COR-L47 (cell line): ENCODE measurements at places on chromosomes 5 and 9.

DNA sequence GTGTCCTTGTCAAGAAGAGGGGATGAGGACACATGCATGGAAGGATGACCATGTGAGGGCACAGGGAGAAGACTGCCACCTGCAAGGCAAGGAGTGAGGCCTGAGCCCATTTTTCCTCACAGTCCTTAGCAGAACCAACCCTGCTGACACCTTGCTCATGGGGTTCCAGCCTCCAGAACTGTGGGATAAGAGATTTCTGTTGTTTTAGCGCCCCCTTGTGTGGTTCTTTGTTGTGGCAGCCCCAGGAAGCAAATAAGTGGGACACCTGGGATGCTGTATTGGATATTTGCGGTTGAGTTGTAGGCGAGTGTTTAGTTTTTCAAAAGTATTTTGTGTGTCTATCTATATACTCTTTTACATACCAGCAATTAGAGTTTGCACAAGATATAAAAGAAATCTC is 206.4 kb downstream of the NXNL2 start:
- DNase-seq = no peak

DNA sequence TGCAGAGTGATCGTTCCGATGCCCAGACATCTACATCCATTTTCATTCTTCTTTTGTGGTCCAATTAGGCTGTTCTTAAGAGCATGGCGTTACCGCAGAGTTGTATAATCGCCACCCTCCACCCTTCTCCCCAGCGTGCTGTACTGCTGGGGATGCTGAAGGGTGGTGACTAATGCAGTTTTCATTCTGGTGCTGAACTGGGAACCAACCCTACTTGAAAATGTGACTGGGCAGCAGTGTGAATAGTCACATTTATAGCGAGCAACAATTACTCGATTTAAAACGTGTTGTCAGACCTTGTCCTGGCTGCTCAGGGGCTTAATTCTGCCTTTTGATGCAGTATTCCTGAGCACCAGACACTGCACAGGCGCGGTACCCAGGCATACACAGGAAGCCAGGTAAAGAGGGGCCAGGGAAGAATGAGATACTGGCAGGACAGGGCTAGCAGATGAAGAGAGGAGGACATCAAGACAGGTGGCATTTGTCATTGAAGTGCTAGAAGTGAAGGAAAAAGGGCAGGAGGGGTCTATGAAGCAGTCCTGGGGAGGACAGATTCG is 719 bp upstream of the ISCA1 start:
- DNase-seq = no peak

DNA sequence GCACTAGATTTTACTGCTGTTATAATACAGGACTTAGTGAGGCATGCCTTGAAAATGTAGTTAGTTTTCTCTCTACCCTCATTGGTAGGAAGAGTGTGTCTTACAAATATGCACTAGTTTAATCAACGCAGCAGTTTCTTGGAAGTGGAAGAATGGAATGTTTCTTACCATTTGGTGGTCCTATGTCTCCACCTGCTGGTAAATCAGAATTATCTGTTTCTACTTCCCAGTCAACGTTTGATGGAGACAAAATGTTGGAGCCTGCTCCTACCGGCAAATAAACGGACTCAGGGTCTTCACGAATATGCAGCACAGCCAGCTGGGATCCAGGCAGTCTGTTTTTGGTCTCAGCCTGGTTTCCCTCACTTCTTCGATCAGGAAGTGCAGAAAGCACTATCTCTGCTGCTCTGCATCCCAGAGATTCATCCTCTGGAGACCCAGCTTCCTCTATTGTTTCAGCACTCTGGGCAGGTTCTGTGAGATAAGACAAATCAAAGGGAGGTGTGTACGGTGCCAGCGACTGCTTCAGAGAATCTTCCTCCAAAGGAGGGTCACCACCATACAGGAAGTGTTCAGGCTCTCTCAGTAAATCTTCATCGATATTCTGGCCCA is 59.5 kb upstream of the PCA3 start:
- DNase-seq = peak; percentile 77

- peak; percentile 26 for DNase-seq
Observed at GRCh38 chr9:35553670-35554543, 51.2 kb upstream of the TESK1 start.

- no peak for DNase-seq
Observed at GRCh38 chr5:68000805-68001204, 214.8 kb upstream of the PIK3R1 start.

DNA sequence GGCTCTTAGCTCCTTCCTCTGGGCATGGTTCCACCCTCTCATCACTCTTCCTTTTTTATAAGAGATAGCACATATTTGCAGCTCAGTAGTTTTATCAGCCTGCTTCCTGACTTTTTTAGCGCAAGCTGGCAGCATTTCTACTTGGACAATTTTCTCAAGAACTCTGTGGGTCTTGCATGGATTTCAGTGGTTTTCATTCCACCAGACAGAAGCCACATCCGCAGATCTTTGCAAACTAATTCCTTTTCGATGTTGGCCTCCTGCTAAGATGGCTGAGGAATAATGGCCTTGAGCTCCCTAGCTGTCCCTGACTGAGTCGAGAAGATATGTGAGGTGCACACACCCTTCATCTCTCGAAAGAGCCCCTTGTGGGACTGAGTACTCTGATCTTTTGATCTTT is 49.5 kb downstream of the GALNT12 start:
- no peak for DNase-seq

DNA sequence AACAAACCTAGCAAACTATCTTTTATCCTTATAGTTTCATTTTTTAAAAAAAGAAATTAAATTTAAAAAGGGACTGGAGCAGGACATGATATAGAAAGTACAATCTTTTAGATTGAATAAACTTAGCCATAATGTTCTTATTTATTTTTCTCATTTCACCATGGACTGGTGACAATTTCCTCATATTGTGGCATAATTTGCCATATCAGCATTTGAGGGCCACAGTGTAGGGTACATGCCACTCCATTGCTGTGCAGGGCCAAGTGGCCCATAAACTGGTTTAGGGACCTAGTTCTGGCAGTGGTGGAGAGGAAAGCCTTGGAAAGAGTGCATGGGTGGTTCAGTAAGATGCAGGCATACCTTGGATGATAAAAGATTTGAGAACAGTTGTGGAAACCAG is 232.9 kb upstream of the ELL2 start:
- DNase-seq = no peak

DNA sequence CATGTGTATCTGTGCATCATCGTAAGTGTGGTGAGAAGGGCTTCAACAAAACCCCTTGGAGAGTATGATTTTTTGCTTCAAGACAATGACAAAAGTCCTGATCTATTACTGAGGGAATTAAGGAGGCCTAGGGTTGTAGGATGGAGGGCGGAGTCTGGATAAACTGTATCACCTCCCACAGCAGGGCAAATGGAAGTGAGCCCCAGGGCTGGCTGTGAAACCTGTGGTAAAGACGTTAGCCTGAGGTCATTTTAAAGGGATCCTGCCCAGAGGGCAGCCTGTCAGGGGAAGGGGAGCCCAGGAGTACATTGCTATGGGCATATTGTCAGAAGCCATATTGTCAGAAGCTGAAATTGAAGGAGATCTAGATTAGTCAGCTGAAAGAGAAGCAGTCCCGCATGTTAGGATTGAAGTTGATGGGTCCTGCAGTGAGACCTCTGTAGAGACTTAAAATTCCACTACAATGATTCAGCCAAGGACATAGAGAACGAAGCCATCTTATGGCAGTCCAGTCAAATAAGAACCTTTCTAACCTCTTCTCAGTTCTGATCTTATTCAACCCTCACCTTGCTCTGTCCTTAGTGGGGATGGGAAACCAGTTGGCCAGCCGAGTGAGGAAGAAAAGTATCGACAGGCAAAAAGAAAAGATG is 26.9 kb downstream of the ADGRV1 start:
- DNase-seq = no peak

DNA sequence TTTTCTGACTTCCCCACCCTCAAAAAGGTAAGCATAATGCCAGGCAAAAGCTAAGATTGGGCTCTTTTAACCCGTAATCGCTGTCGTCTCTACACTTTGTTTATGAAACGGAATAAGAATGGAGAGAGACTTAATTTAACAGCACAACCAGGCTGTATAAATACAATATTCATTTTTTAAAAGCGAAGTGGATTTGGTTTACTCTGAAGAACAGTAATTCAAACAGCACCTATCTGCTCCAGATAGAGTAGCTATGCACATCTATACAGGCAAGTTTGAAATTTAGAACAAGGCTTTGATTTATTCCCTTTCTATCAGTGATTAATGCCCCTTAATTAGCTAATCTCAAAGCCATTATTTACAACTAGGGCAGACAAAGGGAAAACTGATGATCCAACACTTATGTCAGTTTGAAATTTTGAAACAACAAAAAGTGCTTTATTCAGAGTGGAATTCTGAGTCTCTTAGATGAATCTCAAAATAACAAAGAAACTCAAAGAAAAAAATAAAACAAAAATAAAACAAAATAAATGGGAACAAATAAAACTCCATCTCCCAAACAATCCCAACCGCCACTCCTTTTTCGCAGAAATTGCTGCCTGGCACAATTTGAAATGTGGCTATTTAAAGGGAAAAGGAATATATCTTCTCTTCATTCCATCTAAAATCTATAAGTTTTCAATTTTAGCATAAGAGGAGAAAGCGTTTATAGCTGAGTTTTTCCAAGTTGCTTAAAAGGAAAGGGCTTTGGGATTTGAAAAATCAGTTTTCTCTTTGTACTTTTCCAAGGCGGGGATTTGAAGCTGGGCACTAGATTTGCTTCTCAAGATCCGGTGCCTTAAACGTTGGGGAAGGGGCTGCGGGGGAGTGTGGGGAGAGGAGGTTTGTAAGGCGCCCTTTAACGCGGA is 298.6 kb downstream of the PARP8 start:
- DNase-seq = no peak

- DNase-seq = no peak
Observed at GRCh38 chr5:153080940-153081339, 409.5 kb upstream of the GRIA1 start.

DNA sequence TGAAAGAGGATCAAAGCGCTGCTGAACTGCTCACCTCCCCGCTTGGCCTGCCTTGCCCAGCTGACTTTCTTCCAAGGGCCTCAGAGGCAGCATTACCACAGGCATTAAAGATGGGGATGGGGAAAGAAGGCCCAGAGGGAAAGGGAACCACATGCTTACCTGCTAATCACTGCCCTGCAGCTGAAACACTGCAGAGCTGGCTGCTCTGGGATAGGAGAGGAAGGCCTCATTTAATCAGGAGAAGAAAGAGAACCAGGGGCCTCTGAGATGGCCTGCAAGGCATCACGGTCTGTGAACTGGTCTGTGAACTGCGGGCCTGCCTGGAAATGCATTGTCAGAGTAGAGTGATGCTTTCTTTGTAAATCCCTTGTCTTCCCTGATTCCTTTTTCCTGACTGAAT is 44.8 kb downstream of the PTCD2 start:
- DNase-seq = no peak

- DNase-seq = peak; percentile 66
Observed at GRCh38 chr9:4366591-4367330, 66.9 kb upstream of the GLIS3 start.

DNA sequence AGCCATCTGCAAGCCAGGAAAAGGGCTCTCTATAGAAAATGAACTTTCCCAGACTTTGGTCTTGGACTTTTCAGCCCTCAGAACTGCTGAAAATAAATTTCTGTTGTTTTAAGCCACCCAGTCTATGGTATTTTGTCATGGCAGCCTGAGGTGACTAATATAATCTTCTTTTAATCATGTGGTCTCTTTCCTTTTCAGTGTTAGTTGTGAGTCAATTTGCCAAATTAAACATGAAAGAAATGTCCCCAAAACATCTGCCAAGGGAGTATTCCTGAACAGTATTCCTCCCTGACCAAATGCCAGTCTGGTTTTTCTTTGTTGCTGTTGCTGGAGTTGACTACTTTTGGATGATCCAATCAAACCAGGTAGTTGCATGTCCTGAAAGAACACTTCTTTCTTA is 4.7 kb upstream of the YTHDC2 start:
- no peak for DNase-seq

- no peak for DNase-seq
Observed at GRCh38 chr5:57042524-57042931, 90.6 kb upstream of the MIER3 start.

- no peak for DNase-seq
Observed at GRCh38 chr5:68745448-68745847, 348.4 kb upstream of the SLC30A5 start.

- DNase-seq = no peak
Observed at GRCh38 chr9:86563936-86564335, 209.7 kb upstream of the TUT7 start.
